ENCODE measurements at places on chromosomes 4 and X. TPM values are rescaled to one million over a fixed set of nuclear protein-coding genes. Genes with fewer than 3 reads are reported as not detected.

DNA sequence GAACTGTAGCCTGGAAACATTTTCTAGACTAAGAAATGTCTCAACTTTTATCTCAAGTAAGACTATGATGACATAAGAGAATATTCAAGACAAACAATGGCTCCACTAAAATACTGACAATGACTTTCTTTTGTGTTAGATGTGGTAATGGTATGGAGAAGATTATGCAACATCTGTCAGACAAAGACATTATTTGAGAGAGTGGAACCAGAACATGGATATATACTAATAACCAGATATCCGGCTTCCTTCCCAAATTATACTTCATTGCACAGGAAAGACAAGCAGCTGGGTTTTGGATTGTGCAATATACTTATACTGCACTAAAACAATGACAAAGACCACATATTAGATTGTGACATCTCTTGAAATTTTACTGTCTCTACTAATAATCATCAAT, 290.8 kb upstream of the GIMD1 start:
- no peak for DNase-seq

DNA sequence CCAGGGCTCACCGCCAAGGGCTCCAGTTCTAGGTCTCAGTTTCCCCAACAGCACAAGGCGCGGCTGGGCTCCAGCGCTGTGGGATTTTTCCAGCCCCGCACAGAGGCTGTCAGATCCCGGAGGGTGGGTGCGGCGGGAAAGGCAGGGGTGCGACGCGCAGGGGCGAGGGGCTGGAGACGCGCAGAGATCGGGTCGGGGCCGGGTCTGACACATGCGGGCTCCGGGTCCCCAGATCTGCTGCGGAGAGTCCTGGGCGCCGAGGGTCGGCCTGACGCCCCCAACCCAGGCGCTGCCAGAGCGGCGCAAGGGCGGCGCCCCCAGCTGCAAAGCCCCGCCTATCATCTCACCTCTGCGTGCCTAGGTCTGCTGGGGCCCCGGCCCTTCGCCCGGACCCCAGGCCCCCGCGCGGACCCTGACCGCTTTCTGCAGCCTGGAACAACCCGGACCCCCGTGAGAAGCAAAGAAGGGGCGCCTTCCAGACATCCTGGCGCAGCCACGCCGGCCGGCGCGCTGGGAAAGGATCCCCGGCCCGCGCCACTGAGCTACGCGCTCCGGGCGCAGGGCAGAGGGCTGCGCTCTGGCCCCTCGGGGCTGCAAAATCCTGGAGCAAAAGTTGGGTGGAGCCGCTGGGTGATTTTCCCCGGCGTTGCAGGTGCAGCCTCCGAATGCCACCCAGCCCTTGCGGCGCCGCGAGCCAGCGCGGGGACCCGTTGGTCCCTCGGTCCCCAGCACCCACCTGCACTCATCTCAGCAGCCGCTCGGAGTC, 486 bp downstream of the ABLIM2 start:
- DNase-seq: no peak

GRCh38 chr4:6509587-6509986, 37.2 kb upstream of the PPP2R2C start:
- DNase-seq: no peak

DNA sequence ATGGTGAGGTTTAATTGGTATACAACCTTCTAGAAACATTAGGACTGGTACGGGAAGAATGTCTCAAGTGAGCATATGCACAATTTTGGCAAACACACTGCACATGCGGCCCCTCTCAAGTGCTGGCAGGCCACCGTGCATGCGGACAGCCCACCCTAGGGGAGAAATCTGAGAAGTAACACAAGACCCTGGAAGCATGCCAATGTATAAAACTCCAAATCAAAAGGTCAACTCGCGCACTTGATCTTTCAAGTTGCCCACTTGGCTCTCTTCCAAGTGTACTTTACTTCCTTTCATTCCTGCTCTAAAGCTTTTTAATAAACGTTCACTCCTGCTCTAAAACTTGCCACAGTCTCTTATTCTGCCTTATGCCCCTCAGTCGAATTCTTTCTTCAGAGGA, 488.3 kb downstream of the CFAP47 start:
- no peak for DNase-seq

The MORC4 gene
- total RNA-seq: 7.8 TPM

- no peak for DNase-seq
Observed at GRCh38 chr4:168129046-168129772, 36.9 kb downstream of the ANXA10 start.

- no peak for DNase-seq
Observed at GRCh38 chr4:151025759-151026158, 10.7 kb upstream of the LRBA start.

GRCh38 chrX:86806786-86807185, 658.5 kb downstream of the DACH2 start:
- DNase-seq: no peak

DNA sequence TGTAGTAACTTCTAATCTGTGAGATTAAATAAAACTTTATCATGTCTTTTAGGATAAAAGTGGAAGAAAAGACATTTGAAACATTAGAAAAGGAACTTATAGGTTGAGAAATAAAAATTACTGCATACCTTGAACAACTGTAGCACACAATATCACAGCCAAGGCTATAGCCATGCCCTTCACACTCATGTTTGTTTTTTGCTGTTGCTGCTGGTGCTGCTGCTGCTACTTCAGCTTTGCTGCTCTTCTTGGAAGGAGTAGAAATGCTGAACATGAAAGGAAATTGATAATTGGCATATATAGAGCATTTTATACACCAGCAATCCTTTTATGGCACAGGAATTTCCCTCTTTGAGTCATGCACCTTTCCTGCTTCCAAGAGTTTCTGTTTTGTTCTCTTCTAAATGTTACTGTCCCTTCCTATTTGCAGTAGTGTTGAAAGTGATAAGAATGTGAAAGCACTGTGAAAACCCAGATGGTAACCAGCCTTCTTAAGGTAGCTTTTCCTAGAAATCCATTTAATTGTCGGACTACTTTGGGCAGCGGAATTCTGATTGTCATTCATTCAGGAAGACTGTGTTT, at the start of gene CXCL11:
Gene CXCL11, minus strand, starts transcription at position 272 of the 582 bp plus-strand sequence. Its CDS starts 83 bp downstream, at position 189.
- DNase-seq: no peak

- DNase-seq: no peak
Observed at GRCh38 chr4:148550788-148551187, 108.6 kb upstream of the NR3C2 start.

The DIPK2B gene
- total RNA-seq: not detected

DNA sequence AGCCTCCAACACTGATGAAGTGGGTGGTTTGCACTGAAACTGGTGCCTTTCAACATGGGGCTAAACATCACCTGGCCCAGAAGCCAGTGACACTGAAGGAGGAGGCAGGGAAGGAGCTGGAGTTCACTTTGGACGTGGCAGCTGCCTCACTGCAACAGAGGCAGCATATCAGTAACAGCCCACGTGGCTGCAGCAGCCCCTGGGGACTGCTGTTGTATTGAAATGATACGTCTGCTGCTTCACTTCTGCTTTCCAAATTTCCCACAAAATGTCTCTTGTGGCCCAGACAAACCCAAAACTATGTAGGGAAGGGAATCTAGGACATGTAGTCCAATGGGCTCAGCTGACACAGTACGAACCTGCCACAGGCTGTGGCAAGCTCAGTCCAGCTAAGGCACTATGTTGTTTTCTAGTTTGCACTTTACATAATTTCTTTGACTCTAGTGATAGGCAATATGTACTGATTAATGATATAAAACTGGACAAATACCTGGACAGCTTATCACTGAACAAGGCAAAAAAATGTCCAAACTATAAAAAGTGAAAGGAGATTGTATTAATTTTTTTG, 84.7 kb upstream of the RAPGEF2 start:
- DNase-seq: no peak

- no peak for DNase-seq
Observed at GRCh38 chr4:27148211-27148895, 287.7 kb downstream of the STIM2 start.

DNA sequence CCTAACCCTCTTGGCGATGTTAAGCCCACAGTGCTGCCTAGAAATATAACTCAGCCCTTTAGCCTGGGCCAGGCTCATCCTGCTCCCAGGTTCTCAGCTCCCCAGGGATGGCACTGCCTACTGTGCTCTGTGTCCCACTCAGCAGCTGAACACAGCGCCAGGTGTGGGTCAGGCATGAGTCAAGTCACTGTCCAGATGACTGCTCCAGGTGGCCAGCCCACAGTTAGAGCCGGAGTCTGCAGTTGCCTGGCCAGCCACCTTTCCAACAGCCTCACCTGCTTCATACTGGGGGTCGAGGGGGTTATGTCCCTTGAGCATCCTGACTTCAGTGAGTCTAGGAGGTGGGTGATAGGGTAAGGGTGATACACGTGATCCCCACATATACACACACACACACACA, 48.4 kb downstream of the TBC1D14 start:
- DNase-seq: no peak

The HS3ST1 gene
- 0.23 TPM for total RNA-seq

The YIPF7 gene
- total RNA-seq: not detected

- no peak for DNase-seq
Observed at GRCh38 chr4:130632731-130633604, 1537.0 kb downstream of the C4orf33 start.

The TMPRSS11D gene
- total RNA-seq: not detected

All from activated CD4-positive, alpha-beta T cell treated with anti-CD3 and anti-CD28 coated beads, Interleukin-2, amount 10 ng/mL, durations not matched to agents 24 days and 14 days (primary cell).